Psoas muscle (tissue), 8 donors: ENCODE measurements at places on chromosomes 6 and 20.
A peak's percentile ranks its signal among the peaks of the same experiment; 100 is the strongest.

GRCh38 chr6:14598017-14598864 lies 480.7 kb downstream of the CD83 start:
- DNase-seq: no peak

GRCh38 chr6:30730601-30731435 lies 10.7 kb downstream of the TUBB start:
- peak; percentile 80 for DNase-seq

- no peak for DNase-seq
Measured at GRCh38 chr20:34585019-34585418, 26.5 kb downstream of the MAP1LC3A start.

DNA sequence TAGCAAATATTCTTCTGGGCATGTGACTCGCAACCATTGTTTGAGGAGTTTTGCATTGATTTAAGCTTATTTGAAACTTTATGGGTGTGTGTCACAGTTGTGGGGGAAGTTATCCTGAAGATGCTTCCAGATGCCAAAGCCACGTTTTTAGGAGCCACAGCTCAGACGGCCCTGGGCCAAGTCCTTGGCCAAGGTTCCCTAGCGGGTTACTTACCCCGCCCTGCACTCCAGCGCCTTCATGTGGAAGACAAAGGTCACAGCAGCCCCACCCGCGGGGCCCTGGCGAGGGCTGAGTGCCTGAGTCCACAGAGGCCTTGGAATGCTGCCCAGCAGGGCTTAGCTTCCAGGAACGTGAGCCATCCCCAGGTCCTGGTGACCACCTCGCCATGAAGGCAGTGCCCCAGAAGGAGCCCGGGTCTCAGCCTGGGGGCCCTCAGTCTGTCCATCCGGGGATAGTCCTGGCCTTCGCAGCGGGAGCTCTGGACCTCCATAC lies 308.3 kb downstream of the CDH4 start:
- DNase-seq: no peak

- DNase-seq: no peak
Measured at GRCh38 chr20:8809107-8809953, 259.6 kb upstream of the PLCB4 start.

DNA sequence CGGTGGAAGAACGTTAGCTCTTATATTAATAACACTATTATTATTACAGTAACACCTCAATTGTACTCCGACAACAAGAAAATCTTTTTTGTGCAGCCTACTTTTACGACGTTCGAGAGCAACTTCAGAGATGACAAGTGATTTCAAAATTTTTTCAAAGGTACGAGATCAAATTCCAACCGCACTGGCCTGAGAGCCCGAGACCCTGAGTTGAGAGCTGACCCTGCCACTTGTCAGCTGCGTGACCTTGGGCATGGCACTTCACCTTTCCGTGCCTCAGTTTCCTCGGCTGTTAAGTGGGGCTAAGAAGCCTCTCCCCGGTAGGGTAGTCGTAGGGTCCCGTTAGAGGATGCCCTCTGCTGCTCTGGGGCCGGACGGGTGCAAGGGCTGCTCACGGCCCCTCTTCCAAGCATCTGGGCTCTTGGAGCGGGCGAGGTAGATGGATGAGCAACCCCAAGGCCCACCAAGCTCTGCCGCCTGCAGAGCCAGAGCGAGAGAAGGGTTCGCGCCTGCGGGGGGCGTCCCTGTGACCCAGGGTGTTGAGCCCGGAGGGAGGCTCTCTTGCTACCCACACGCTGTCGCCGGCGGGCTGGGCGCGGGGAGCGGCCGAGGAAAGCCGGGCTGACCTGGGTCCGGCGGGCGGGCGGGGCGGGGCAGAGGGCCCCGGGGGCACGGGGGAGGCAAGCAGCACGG lies 510 bp downstream of the NDRG3 start:
- DNase-seq: peak; percentile 65

GRCh38 chr20:59583428-59584277 lies 20.7 kb upstream of the PHACTR3 start:
- peak; percentile 53 for DNase-seq

DNA sequence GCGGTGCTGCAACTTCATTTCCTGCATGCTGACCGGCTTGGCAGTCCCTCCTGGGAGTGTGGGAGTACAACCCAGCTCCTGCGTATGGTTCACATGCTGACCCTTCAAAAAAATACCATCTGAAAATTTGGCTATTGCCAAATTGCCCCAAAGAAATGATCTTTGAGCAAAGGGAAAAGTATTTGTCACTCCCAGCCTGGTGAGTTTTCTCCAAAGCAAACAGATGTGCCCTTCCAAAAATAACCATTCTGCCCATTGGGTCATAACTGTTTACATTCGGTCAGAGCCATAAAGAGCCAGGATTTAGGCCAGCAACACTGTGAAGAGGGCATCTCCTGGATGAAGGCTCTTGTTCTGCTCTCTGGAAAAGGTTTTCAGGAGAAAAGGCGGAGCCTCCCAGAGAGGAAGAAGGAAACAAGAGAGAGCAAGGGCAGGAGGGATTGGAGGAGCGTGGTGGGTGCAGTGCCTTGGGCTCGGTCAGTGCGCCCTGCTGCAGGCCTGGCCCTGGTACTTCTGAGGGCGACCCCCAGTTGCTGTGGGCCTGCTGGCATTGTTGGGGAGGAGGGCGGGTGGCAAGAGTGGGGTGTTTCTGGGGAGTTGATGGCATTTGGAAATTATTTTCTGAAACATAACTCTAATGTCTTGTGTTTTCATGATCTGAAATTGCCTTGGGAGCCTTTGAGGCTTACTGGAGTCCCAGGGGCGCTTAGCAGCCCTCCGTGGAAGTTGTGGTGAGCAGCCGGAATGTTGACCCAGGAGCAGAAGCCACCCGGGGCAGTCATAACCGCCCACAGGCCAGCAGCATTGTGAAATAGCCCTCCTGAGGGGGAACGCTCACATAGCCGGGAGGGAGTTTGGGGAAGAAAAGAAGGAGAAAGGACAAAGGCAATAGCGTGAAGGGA lies 248.4 kb downstream of the MYLK4 start:
- no peak for DNase-seq
